ENCODE measurements at places on chromosomes 3 and 15.

DNA sequence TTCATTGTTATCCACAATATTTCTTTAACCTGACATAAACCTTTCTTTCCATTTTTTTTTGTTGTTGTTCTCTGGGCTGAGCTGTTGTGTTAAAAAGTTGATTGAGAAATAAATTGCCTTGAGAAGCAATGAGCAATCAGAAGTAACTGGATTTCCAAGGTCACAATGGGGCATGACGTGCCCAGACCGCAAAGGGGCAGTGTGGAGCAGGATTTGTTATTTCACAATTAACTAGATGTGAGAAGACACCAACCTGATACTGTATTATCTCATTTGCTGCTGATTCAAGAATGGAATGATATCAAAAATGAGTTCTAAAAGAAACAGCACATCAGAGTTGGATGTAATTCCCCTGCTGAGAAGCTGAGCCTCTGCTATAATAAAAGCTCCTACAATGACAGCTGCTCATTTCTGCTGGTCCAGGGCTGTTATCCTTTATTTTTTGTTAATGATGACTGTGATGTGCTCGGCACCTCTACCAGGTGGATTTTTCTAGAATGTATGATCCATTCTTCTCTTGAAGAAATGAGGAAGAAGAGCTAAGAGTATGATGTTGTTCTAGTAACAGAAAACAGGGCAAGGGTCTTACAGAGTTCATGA is 28.1 kb downstream of the CPNE4 start:
- peak; percentile 66 for DNase-seq

- DNase-seq, result peak; percentile 82
Measured at GRCh38 chr3:184003187-184003967, 14.3 kb downstream of the ABCC5 start.

DNA sequence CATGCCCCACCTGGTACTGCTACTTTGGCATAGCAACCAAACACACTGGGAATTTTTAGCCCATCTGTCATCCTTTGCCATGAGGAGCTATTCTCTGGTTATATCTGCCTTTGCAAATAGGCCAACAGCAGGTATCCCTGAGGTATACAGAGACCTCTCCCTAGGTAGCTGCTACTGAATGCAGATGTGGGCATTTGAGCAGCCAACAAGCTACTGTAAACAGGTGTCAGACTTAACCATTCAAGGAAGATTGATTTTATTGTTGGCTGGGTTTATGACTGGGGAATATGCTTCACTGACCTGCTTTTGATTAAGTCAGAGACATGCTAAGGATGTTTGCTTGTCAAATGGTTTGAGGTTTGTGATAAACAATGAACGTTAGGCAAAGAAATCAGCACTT is 183.2 kb downstream of the OXSM start:
- DNase-seq, result no peak

DNA sequence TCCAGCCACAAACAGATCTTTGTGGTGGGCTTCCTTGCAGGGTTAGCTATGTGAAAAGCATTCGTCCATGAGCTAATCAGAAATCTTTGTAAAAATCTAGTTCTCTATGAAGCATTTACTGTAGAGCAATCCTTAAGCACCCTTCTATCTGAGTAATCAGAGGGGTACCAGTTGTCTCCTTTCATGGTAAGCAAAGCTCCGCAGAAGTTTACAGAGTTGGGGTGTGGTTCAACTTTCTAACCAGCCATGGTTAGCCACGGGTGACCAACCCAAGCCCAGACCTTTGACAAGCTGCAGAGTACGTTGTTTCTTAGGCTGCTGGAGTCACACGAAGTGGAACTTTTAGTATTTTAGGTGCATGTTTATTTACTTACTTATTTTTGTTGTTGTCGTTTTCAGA is 77.4 kb downstream of the FLNB start:
- DNase-seq, result no peak

DNA sequence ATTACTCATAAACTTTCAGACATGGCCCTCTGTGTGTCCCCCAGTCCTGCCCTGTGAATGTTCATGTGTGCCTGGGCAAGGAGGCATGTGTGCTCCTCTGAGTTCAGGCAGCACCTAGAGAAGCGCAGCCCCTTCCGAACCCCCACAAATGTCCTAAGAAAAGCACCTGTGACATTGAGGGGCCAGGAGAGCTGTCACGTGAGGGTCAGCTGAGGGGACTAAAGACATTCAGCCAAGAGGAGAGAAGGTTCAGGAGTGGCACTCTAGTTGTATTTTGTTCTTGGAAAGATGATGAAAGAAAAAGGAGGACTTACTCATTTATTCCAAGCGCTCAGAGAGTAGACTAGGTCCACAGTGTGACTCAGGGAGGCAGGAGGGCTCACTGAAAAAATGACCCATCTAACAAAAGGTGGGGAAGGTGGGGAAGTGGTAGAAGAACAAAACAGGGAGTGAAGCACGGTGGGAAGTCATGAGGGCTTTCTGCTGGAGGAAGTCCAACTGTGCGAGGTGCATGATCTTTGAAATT is 28.1 kb upstream of the ELP6 start:
- DNase-seq, result no peak

DNA sequence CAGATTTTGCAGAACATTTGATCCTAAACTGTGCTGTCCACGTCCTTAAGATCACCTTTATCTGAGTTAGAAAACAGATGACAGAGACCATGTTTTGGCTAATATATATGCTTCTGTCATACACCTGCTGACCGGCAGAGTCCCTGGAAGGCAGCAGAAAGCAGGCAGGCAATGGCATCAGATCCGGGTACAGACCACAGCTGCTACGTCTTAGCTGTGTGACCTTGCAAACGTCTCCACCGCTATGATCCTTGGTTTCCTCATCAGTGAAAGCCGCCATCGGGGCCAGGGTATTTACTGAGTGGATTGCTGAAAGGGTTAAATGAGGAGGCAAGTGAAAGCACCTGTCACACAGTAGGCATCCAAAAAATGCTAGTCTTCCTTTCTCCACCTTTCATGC is 72.1 kb downstream of the ABTB1 start:
- no peak for DNase-seq

DNA sequence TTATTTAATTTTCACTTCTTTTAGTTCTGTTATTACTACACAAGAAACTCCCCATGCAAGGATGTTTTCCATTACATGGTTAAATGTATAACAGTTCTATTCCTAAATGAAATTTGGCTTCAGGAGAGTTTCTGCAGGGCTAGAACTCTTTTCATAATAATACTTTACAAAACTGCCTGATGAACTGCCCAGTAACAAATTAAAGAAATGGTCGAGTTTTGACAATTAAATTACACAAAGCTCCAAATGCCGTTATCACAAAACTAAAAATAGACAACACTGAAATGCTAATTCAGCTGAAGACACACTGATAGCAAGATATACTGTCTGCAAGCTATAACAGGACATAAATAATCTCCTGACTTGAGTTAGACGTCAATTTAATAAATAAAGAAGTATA is 435.2 kb upstream of the CCDC54 start:
- no peak for DNase-seq

DNA sequence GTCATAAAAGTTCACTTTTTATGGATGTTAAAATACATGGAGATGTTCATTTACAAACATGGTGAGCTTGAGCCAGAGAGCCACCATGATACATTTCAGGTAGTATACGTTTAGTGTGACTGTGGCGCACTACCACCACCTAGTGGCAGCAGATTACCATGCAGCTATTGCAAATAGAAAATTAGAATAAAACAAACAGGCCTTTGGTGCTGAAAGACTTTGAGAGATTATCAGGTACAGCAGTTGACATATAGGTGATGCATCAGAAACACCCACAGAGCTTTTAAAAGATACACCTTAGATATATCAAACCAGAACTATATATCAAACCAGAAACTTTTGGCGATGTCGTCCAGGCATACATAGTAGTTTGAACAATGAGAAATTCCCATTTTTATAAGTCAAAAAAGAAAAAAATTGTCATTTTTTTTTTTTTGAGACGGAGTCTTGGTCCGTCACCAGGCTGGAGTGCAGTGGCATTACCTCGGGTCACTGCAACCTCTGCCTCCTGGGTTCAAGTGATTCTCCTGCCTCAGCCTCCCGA is 42.0 kb upstream of the ICE2 start:
- DNase-seq, result peak; percentile 65

DNA sequence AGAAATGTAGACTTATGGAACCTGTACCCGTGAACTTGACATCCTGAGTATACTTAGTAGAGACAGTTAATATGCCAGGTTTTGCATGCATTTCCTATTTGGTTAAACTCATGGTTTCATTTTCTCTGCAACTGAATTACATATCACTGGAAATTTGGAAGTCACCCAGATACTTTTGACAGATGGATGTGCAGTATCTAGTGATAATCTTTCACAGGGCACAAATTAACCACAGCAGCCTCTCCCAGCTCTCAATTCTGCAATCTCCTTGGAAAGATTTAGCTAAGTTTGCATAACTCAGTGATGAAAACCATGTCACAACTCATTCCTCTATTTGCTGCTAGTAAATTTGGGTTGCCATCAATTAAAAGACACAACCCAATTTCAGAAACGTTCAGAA is 162.3 kb upstream of the TPM1 start:
- DNase-seq, result peak; percentile 74

DNA sequence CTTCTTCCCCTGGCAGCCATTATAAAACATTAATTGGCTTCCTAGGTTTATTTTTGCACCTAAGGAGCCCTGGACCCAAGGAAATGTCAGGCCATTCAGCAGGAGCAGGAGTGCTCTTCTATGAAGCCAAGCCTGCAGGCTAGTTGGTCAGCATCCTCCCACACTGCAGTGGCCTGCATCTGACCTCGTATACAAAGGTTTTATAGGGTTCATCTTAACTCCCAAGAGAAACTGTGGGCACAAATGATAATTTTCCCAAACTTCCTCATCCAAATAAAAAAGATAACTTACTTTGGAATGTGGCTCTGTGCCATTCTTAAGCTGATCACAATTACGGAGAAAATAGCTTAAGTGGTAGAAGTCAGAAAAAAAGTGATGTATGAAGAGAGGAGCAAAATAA is 19.4 kb downstream of the PLSCR1 start:
- no peak for DNase-seq

- no peak for DNase-seq
Measured at GRCh38 chr3:7950890-7951289, 550.7 kb upstream of the LMCD1 start.

GRCh38 chr3:162764808-162765071 is 1268.1 kb downstream of the OTOL1 start:
- DNase-seq, result peak; percentile 9

- peak; percentile 65 for DNase-seq
Measured at GRCh38 chr15:73935547-73935946, 9.3 kb downstream of the LOXL1 start.

DNA sequence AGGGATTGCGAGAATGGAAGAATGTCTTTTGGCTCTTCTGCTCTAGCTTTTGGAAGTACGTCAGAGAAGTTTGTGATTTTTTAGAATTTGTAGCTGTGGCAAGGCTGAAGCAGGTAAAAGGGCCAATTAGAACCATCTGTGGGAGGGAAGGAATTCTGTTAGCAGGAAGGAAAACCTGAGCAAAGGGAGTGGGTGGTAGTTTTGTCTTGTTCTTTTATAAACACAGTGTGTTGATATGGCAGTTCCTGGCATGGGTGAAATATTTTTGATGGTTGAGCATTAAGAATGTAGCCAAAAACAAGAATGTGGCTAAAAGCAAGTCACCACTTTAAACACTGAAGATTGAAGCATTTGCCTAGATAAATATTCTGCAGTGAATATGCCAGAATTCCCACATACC is 23.8 kb downstream of the DAG1 start:
- DNase-seq, result peak; percentile 43

- DNase-seq, result peak; percentile 42
Measured at GRCh38 chr15:74768771-74769342, 13.0 kb upstream of the CSK start.

DNA sequence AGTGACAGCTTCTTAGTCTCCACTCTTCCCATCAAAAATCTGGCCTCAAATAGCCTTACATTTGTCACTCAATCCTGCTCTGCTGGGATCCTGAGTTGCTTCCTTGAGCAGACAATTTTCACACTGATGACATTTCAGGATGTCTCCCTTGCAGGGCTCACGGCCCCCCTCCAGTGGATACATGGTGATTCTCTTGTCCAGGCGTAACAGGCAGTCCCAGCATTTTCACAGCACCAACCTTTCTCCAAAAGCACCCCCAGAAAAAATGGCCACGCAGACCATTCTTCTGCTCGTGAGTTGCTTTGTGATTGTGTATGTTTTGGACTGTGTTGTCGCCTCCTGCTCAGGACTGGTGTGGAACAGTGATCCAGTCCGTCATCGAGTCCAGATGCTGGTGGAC is 47.4 kb upstream of the WNT7A start:
- peak; percentile 3 for DNase-seq

- no peak for DNase-seq
Measured at GRCh38 chr15:51075826-51076523, 18.7 kb downstream of the TNFAIP8L3 start.

DNA sequence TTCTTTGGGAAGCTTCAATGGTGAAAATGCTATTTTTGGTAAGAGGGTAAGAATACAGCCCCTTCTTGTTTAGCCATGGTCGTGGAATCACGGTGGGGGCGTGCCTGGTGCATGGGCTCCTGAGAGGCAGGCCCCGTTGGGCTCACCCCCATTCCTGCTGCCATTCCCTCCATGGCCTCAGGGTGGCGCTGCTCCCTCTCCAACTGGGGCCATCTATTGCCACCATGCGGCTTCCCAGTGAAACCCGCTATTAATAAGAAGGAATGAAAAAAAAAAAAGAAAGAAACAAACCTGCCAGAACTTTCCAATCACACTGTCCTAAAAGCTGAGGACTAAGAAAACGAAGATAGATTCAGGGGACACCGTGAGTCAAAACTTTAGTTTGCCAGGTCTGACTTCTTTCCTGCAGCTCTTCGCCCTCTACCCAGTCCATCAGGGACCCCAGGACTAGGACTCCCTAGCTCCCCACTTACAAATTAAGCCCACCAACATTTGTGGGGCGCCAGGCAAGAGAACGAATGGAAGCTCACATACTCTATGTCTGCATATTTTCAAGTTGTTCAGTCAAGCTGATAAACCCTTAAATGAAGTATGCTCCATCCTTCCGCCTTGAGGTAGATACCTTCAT is 30.6 kb upstream of the ABHD2 start:
- DNase-seq, result peak; percentile 59

DNA sequence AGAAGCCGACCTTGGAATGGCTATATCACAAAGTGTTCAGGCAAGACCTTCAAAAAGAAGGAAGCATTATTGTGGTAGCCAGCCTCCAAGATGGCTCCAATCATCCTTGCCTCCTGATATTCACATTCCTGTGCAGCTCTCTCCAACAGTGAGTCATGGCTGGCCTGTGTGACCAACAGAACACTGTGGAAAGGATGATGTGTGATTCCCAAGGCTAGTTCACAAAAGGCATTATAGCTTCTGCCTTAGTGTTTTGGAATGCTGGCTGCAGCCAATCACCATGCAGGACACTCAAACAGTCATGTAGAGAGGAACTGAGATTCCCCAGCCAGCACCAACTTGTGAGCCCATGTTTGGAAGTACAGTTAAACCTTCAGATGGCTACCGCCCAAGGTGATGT is 102.6 kb downstream of the EFL1 start:
- DNase-seq, result peak; percentile 100

GRCh38 chr3:63845215-63845614 is 18.4 kb downstream of the THOC7 start:
- DNase-seq, result no peak

GRCh38 chr3:33046521-33046920 is 50.4 kb downstream of the GLB1 start:
- DNase-seq, result no peak

- no peak for DNase-seq
Measured at GRCh38 chr3:126867190-126867862, 115.6 kb upstream of the PLXNA1 start.

Data from iris pigment epithelial cell (primary cell).